Activated naive CD4-positive, alpha-beta T cell (primary cell): ENCODE measurements at places on chromosomes 3 and 15.

- no peak for DNase-seq
Measured at GRCh38 chr3:39752019-39752637, 57.3 kb upstream of the MYRIP start.

- DNase-seq: no peak
Measured at GRCh38 chr3:142530296-142530695, 48.2 kb downstream of the ATR start.

GRCh38 chr3:67804578-67804977, 150.2 kb upstream of the SUCLG2 start:
- no peak for DNase-seq

DNA sequence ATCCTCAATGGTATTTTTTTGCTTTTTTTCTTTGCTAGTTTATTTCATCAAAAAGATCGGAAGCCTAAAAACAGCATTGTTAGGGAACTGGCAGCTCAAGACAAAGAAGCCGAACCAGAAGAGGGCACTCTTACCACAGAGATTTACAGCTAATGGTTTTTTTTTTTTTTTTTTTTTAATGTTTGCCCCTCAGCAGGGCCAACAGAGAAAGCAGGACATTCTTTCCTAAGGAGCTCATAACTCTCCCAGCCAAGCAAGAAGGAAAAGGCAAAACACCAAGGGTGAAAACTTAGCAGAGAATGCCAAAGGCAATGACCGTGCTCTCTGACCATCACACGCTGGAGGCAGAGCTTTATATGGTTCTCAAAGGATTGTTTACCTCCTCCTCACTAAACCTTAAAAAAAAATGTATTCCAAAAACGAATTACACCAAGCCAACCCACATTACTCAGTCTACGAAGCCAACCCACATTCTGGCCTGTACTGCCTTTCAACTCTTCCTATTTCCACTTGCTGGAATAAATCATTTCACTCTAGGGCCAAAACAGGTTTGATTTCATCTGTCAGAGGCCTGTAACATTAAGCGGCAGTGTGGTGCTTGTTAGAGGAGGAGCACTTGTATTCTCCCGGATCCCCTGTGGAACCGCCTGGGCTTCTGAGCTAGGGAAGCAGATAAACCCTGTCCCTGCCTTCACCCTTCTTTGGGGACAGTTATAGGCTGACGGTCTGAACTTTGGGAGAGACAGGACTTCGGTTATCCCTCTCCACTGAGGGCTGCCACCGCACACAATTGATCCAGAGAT, 35.6 kb upstream of the GYG1 start:
- no peak for DNase-seq

GRCh38 chr3:19961960-19962359, 15.1 kb downstream of the RAB5A start:
- DNase-seq: no peak

DNA sequence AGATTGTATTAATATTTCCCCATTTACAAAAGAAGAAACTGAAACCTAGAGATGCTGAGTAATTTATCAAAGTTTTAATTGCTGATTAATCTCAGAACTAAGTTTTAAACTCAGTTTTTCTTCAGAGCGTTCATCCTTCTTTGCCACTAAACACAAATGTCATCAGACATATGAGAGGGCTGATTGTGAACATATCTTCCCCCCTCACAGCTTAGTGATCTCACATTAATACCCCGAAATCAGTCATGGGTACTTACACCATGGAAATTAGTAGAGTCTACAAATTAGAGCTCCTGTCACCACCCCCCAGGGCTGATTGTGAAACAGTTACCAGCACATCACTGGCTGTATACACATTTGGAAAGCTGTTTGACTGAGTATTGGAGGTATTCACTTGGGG, 189.3 kb upstream of the SGO1 start:
- DNase-seq: no peak

DNA sequence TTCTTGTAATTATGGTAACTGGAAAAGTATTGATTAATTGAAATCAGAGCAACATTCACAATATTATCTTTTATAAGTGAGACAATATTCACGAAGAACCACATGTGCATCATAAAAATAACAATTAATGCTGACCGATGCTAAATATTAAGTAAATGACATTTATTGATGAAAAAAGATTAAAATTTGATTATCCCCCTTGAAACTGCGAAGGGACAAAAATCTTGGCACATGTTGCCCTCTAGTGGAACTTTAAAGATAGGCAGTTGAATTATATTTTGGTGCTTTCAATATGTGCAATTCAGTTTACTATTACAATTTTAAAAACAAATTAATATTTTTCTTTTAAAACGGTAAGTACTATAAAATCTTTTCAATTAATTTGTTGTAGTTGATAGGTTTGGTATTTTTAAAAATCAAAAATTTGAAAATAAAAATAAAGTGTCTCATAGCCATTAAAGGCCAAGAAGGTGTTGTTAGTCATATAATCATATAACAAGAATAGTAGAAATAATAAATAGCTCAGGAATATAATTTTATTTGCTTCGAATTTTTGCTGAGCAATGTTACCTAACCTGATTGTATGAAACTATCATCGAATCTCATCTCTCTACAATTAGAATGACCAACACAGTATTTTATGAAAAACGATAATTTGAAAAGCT, 270.2 kb downstream of the ROBO1 start:
- DNase-seq: no peak

DNA sequence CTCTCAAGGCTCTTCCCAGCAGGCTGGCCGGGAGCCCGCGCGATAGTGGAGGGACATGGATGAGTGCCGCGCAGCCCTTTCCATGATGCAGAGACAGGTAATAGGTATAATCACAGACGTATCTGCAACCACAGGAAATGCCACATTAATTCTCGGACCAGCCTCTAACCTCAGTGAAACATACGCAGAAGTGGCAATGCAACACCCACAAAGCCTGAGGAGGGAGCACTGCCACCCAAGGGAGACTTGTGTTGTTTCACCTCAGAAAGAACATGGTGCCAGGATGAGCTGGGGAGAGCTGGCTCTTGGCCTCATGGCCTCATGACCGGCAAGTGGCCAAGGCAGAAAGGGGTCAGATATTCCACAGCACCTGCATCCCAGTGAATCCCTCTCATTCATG, 39.0 kb downstream of the PGPEP1L start:
- no peak for DNase-seq

GRCh38 chr15:42650208-42651066, 75.0 kb downstream of the STARD9 start:
- no peak for DNase-seq

- DNase-seq: no peak
Measured at GRCh38 chr15:81195339-81195864, 1.3 kb upstream of the IL16 start.

DNA sequence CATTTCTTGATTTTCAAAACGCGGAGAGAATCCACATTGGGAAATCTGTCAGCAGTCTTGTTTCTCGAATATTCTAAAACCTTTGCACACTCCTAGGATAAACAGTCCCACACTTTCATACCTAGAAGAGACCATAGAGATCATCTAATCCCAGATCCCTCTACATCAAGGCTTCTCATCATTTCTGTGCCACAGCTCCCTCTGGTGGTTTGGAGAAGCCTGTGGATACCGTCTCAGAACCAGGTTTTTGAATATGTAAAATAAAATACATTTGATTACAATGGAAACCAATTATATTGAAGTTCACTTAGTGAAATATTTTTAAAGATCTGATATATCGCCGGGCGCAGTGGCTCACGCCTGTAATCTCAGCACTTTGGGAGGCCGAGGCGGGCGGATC, 211.9 kb upstream of the GOLGA6L4 start:
- DNase-seq: no peak

- DNase-seq: no peak
Measured at GRCh38 chr15:44775953-44776352, 39.6 kb downstream of the TRIM69 start.

DNA sequence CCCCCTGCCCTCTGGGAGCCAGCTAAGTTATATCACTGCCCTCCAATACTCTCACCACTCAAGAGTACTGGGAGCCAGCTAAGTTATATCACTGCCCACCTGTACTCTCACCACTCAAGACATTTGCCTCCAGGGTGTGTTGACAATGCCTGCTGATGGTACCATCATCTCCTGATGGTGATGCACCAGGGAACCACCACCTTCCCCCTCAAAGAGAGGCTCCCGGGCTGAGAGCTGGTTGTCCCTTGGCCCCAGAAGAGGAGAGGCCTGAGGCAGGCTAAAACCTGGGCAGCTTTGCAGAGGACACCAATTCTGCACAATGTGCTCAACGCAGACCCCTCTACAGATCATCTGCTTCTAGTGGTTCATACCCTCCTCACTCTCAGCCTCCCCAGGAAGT, 7.5 kb upstream of the HAPLN3 start:
- no peak for DNase-seq

- DNase-seq: no peak
Measured at GRCh38 chr15:91801836-91802534, 51.5 kb upstream of the SLCO3A1 start.

DNA sequence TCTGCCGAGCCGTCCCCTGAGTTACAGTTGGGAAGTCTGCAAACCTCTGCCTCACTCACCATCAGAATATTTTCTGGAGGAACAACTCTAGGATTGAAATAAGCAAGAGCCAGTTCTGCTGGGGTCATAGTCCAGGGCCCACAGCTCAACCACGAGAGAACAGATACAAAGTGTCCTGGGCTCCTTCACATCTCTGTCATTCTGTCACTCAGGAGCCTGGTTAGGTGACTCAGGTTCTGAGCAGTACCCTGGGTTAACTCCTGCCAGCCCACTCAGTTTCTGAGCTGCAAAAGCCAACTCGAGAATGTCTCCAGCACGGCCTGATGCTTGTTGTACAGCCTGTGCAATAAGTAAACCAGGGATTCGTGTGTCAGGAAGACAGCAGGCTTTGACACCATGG, 155.7 kb downstream of the SLCO3A1 start:
- no peak for DNase-seq

DNA sequence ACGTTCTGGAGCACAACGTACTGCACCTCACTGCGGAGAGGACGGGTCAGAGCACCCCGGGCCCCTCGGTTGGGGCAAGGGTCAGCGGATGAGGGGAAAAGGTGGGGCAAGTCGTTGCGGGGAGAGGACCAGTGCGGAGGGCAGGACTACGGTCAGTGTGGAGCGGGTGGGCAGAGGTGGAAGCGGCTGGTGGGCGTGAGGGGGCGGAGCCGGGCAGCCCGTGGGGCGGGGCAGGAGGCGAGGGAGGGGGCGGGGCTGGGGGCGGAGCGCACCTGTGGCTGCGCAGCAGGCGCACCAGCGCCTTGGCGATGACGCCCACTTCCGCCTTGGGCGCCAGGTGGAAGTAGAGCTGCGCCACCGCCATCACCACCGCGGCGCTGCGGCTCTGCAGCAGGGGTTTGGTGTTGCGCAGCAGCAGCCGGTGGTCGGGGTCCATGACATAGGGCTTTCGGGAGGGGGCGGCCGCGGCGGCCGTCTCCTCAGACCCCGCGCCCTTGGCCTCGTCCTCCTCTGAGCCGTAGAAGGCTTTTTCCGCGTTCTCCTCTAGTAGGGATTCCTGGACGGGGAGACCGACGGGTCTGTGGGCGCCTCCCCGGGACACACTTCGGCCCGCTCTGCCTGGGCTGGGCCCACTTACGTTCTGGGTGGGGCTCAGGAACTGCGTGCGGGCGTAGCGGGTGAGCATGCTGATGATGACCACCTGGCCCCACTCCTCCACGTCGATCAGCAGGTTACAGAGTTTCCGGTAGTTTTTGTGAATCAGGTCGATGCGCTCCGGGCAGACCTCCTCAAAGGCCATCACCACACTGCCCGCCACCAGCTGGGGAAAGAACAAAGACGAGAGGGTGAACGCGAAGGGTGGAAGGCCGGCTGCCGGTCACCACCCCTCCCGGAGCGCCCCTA, 29.2 kb downstream of the AP3B2 start:
- DNase-seq: peak; percentile 87

DNA sequence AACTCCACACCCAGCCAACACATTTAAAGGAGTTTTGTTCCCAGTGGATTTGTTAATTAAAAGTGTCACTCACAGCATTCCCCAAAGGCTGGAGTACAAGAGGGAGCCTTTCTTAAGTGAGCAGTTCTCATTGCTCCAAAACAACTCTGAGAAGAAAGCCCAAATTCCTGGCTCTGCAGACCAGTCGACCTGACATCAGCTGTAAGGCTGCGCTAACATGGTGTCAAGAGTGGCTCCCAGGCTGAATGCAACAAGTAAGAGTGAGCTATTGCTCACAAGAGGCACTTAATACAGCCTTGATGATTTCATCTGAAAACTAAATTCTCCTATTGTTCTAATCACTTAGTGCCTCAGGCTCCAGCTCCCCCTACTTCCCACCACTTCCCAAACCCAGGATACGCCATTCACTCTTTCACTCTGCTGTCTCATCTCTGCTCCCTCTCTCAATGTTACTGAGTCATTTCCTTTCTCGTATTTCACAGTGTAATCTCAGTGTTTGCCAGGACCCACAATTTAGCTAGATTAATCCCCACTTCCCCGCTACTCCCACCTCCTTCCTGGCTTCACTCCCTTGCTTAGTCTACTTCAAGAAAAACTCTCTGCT, 81.8 kb downstream of the WWTR1 start:
- no peak for DNase-seq

- DNase-seq: no peak
Measured at GRCh38 chr15:72787526-72787925, 4.0 kb upstream of the ADPGK start.

GRCh38 chr3:5080779-5081550, 41.1 kb upstream of the ARL8B start:
- no peak for DNase-seq

- DNase-seq: no peak
Measured at GRCh38 chr3:58628823-58629562, 37.6 kb downstream of the FAM3D start.

- DNase-seq: no peak
Measured at GRCh38 chr3:190303884-190304283, 18.4 kb downstream of the CLDN1 start.

GRCh38 chr3:189625572-189625971, 5.6 kb upstream of the TP63 start:
- DNase-seq: no peak

DNA sequence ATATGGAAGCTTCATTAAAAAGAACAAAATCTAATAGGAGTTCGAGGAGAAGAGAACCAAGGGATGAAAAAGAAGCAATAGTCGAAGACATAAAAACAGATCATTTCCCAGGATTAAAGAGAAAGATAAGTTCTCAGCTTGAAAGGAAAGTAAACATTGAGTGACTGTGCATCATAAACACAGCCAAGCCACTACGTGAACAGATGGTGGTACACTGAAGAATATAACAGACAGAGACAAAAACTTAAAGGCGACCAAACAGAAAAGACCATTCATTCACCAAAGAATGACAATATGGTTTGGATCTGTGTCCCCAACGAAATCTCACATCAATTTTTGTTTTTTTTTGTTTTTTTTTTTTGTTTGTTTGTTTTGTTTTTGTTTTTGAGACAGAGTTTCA, 210.8 kb upstream of the LINGO1 start:
- no peak for DNase-seq

DNA sequence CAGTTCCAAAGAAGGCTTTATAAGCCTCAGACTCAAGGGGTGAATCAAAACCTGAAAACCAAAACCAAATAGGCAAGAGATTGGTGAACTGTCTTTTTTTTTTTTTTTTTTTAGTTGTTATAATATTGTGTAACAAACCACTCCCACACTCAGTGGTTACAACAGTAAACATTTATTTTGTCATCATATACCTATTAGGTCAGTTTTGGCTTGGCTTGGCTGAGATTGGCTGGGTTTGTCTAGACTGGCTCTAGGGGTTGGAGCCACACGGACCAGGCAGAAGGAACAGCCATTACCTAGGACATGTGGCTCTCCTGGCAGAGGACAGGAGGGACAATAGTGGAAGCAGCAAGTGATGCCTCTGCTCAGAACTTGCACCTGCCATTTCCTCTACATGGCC, 26.4 kb upstream of the RYR3 start:
- no peak for DNase-seq

GRCh38 chr3:176978441-176978840, 218.8 kb downstream of the TBL1XR1 start:
- DNase-seq: no peak
